ENCODE measurements at places on chromosomes 5 and 9. TPM values are rescaled to one million over a fixed set of nuclear protein-coding genes. Genes with fewer than 3 reads are reported as not detected.

The WNK2 gene
- total RNA-seq: 34.3 TPM

The HACD4 gene
- 0.75 TPM for total RNA-seq

The BRD9 gene
- total RNA-seq: 77.3 TPM

The AQP3 gene
- 1.1 TPM for total RNA-seq

- peaks cover 30% of the 10 kb centered on the region for H3K36me3 ChIP-seq
- no peaks in the 10 kb centered on the region for H3K27me3 ChIP-seq
- H3K4me3 ChIP-seq: no peak overlapping the region
- DNase-seq: no peak
These were observed 39.7 kb downstream of the RAPGEF6 start for GRCh38 chr5:131595088-131596033.

DNA sequence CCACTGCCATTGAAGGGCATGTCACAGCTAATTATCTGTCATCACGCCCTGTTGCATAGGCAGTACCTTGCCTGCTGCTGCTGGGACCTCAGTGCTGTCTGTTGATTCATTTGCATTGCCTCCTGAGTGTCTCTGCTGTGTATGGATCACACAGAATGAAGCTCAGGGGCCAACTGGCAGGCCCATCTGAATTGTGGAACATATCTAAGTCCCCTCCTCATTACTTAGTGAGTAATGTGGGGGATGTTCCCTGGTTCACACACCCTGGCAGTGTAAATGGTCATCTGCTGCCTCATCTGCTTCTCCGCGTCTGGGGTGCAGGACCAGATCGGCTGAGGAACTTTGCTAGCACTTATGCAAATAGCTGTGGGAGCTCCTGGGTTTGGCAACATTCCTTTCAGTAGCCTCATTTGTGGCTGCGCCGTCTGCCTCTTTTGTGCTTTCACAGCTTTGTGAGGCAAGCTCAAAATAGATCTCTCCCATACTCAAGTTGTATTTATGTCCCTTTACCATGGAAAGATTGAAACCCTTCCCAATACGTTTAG is 25.4 kb downstream of the TYRP1 start:
- peaks cover 10% of the 10 kb centered on the region for H3K4me1 ChIP-seq
- H3K27ac ChIP-seq: no peak overlapping the region

DNA sequence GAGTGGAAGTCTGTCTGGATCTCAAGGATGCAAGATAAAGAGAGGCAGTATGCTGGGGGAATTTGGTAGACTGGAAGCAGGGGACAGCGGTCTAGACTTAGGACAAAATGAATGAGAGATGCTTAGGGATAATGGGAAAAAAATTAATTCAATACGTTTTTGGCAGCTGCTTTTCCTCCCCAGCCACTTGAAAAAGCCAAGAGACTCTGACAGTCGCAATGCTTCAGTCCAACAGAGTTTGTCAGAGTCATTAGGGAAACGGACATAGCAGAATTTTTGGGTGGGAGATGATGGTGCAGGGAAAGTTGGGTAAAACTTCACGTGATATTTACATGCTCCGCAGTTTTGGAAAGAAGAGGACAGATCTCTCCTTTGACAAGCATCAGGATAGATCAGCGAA is 129.7 kb downstream of the GOLPH3 start:
- no peak for DNase-seq
- H3K36me3 ChIP-seq: peaks cover 6% of the 10 kb centered on the region
- no peak overlapping the region for H3K4me3 ChIP-seq
- no peaks in the 10 kb centered on the region for H3K27me3 ChIP-seq
- H3K27ac ChIP-seq: no peak overlapping the region

DNA sequence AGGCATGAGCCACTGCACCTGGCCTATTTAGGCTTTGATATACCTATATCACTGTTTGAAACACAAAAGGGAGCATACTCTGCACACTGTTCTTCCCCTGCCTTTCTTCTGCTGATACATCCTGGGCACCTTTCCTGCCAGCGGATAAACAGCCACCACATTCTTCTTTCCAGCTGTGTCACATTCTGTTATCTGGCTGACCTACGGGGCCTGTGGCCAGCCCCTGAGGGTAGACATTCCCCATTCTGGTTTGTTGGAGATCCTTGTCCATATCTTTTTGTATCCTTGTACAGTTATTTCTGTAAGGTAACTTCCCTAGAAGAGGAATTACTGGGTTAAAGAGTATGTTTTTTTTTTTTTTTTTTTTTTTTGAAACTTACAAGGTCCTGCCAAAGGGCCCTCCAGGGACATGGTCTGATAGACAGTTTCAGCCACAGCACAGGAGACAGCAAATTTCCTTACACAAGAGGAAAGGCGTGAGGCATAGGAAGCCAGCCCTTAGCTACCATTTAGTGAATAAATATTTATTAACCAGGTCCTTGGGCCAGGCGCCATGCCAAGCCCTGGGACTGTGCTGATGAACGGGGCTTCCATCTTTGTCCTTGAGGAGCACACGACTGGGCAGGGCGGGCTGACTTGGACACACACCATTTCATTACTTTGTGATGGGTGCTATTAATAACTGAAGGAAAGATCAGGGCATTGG is 57.8 kb downstream of the ERGIC1 start:
- peaks cover 6% of the 10 kb centered on the region for H3K4me1 ChIP-seq
- no peaks in the 10 kb centered on the region for H3K27me3 ChIP-seq
- DNase-seq: no peak
